ENCODE measurements at places on chromosomes 3 and 15.

GRCh38 chr3:117019082-117019713 is 309.6 kb downstream of the TUSC7 start:
- no peak for DNase-seq

DNA sequence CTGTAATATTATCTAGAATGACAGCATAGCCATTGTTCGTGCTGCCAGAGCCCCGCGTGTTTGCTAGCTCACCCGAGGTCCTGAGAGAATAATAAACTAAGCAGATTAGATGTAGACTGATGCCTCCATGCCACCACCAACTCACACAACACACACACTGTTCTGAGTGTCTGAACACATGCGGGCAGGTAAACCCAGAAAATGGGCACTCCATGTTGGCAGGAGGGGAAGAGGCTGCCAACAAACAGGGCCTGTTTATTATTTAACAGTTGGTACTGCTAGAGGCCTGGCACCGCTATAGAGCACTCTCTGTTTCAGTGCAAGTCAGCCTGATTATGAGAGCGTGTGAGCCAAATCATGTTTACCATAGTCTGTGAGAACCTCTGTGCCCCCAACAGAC is 299.0 kb downstream of the ZBTB20 start:
- DNase-seq = no peak

DNA sequence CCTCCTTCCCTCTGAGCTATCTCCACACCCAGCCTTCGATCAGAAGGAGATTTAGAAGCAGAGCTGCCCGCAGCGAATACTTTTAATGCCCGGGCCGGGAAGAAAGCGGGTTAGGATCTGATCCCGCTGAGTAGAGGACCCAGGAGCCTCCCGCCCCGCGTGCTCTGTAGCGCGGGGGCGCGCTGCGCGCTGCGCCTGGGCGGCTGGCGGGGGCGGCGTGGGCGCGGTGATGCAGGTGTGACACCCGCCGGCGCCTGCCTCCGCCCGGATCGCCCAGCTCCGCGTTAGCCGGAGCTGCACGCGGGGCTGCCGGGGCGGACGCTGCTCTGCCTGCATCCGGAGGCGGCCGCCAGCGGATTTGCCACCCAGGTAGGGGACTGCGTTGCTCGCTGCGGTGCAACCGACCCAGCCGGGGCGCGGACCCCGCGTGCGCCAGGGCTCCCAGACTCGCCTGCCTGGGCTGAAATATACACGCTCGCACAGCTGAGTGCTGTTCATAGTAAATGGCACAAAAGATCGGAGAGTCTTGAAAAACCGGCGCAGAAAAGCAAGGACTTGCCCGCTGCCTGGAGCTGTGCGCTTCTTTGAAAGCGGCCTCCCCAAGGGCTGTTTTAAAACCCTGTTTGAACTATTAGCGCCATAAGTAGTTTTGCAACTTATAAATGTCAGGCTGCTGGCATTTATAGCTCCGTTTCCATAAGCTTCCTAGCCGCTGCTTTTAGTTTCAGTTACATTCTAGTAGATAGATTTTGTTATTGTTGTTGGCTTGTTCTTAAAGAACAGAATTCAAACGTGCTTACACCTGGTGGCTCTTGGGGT is at the start of gene SV2B:
Gene SV2B (plus strand): TSS at position 263 of the 819 bp plus-strand sequence. CDS start 126,007 bp downstream, outside the sequence.
- peak; percentile 8 for DNase-seq

DNA sequence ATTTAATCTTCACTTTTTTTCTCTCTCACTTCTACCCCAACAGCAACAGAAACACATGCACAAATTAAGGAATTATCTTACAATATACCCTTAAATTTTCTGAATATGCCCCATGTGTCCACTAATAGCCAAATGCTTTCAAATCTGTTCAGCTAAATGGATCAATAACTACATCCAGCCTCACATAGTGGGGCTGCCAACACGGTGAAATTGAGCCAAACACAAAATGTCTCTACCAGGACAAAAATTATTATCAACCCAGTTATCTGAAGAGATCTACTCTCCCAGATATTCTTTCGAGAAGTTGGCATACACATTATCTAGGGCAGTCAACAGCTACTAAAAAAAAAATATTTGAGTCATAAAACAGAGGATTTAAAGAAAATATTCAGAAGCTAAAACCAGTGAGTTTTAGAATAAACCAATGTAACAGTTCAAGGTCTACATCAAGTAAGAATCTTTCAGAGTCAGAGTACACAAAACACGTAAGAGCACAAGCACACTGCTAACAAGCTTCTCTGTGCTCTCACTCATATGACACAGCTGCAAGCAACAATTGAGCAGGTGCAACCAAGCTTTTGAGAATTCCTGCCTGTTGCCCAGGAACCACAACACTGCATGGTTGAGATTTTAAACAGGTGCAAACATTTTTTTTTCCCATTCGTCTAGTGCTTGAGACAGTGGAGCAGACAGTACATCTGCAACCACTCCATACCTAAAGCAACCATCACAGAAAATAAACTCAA is 247.7 kb downstream of the ZBTB20 start:
- DNase-seq = no peak

DNA sequence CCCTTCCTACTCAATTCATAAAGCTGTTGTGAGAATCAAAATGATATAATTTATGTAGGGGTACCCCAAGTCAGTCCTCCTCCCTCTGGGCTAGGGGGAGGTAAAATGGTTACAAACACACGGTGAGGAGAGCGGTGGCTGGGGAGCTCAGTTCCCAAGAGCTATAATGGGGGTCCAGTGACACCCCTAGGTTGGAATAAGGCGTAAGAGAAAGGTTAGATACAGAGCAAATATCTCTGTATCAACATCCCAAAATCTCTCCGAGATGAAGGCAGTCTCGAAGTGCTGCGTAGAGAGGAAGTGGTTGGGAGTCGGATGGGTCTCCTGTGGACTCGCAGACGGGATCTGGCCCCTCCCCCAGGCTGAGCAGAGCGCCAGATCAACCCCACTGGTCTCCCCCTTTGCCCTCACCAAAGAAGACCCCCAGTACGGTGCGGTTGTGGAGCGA is 1.8 kb downstream of the DUOX2 start:
- no peak for DNase-seq

- no peak for DNase-seq
These were observed 8.4 kb downstream of the ABHD2 start for GRCh38 chr15:89096664-89097063.

DNA sequence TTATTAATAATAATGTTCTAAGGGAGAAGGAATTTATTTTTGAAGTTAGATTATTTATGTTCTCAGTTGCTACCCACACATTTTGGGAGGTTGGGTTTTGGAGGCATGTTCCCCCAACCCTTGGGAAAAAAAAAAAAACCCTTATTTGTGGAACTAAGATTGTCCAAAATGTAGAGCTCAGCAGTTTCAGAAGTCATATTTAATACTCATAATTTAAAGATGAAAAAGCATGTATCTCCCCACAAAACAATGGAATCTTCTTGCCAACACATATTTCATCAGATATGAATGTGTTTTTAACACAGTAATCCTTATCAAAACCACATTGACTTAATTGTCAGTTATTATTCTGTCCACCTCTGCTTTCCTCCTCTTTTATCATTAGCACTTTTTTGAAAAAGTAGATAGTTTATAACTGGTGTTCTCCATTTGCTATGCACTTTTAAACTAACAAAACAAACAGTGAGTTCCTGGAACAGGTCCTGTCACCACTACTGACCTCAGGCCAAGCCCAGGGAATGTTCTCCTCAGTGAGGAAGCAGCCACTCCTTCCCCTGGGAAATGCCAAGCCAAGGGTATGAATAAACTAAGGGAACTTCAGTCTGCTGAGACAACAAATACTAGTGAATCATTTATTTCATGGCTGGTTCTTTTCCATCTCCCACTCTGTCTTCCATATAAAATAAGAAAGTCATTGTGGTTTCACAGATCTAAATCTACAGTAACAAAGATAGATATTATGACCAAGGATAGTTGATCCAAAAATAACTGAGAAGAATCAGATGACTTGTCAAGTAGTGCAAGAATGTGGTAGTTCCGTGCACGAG is 414.4 kb upstream of the ALCAM start:
- no peak for DNase-seq

- DNase-seq = no peak
These were observed 473.9 kb upstream of the THBS1 start for GRCh38 chr15:39106950-39107349.

DNA sequence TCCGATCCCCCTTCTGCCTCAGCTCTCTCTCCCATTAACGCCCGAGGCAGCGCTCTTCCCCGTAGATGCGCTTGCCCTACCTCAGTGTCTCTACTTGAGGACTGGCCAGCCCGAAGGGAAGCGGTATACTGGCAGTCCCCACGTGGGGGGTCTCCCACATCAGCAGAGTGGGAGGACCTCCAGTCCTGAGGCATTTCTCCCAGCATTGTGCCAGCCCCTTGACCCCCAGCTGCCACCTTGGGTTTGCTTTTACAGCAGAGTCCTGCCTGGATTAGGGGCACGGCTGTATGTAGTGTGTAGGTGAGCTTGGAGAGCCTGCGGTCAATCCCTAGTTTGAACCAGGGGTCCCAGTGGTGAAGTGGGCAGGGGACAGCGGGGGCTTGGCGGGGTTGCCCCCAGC is 767 bp downstream of the SEMA3F start:
- DNase-seq = no peak

- no peak for DNase-seq
These were observed 341.1 kb downstream of the SI start for GRCh38 chr3:164737174-164737573.
